ENCODE measurements at places on chromosomes 1 and 21.

DNA sequence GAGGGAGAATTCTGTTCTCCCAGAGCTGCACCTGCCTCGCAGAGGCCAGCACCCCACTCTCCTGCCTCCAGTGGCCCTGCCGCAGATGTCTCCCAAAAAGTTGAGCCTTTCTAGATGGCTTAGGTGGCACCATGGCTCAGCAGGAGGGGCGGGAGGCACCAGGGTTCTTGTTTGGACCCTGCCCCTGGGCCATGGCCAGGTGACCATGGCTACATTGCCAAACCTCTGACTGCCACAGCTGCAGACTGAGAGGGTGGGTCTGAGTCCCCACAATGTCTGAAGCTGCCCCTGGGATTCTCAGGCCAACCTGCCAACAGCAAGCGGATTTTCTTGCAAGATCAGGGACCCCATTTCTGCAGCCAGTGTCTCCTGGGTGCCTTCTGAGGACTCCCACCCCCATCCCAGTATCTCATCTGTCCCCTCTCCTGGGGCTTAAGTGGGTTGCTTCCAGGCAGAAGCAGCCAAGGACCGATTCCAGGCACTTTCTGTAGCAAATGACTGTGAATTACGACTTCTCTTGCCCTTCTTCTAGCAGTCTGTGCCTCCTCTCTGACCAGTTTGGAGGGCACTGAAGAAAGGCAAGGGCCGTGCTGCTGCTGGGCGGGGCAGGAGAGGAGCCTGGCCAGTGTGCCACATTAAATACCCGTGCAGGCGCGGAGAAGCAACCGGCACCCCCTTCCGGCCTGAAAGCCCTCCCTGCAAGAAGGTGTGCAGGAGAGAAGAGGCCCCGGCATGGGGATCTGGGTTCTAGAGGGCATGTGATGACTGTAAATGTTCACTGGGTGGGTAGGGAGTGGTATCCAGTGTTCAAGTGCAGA is 22.5 kb downstream of the SESN2 start:
- no peak for DNase-seq

- DNase-seq = no peak
Measured at GRCh38 chr1:90083995-90084394, 89.1 kb downstream of the ZNF326 start.

- DNase-seq = no peak
Measured at GRCh38 chr21:40452548-40452947, 394.4 kb downstream of the DSCAM start.

- no peak for DNase-seq
Measured at GRCh38 chr1:3367376-3367775, 87.1 kb upstream of the ARHGEF16 start.

GRCh38 chr1:110631836-110632620 is 25.9 kb upstream of the KCNA2 start:
- no peak for DNase-seq

GRCh38 chr1:172513479-172513878 is 19.5 kb upstream of the SUCO start:
- no peak for DNase-seq

GRCh38 chr1:36506276-36506920 is 23.7 kb upstream of the CSF3R start:
- no peak for DNase-seq

GRCh38 chr1:36609241-36610027 is 126.7 kb upstream of the CSF3R start:
- DNase-seq = peak; percentile 41

GRCh38 chr1:199522338-199522737 is 505.2 kb upstream of the NR5A2 start:
- DNase-seq = no peak

DNA sequence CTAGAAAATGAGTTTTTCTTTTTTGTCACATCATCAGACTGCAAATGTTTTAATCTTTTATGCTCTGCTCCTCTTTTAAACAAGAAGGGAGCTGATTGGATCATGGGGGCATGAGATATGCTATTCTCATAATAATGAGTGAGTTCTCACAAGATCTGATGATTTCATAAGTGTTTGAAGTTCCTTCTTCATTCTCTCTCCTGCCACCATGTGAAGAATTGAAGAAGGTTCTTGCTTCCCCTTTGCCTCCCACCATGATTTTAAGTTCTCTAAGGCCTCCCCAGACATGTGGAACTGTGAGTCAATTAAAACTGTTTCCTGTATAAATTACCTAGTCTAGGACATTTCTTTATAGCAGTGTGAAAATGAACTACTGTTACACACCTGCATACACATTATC is 218.2 kb downstream of the NRIP1 start:
- DNase-seq = no peak

DNA sequence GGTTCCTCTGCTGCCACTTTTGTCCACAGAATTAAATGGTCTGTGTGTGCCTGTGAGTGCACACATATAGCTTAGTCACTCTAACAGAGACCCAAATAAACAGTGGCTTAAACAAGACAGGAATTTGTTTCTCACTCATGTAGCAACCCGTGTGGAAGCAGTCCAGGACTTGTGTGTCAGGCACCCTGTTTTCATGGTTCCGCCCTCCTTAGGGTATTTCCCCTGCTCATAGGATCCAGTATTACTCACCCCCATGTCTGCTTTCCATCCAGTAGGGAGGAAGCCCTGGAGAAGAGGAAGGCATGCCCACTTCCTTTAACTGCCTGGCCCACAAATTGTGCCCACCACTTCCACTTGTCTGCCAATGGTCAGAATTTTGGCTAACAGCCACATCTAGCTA is 41.3 kb upstream of the TACSTD2 start:
- DNase-seq = no peak

DNA sequence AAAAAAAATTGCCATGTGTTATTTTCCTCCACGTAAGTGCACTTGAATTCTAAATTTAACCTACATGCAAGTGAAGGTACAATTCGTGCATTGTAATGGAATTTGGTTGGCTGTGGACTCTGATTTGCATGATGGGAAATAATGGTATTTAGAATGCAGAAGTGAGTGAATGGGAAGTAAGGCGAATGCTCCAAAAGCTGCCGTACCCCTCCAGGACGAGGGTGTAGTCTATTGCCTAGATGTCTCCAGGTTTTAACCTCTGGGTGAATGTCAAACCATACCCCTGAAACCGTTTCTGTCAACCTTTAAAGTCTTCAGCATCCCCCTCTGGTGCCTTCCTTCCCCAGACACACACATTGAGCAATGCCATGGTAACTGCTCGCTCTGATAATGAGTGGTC is 44.5 kb downstream of the KIAA0040 start:
- DNase-seq = no peak

DNA sequence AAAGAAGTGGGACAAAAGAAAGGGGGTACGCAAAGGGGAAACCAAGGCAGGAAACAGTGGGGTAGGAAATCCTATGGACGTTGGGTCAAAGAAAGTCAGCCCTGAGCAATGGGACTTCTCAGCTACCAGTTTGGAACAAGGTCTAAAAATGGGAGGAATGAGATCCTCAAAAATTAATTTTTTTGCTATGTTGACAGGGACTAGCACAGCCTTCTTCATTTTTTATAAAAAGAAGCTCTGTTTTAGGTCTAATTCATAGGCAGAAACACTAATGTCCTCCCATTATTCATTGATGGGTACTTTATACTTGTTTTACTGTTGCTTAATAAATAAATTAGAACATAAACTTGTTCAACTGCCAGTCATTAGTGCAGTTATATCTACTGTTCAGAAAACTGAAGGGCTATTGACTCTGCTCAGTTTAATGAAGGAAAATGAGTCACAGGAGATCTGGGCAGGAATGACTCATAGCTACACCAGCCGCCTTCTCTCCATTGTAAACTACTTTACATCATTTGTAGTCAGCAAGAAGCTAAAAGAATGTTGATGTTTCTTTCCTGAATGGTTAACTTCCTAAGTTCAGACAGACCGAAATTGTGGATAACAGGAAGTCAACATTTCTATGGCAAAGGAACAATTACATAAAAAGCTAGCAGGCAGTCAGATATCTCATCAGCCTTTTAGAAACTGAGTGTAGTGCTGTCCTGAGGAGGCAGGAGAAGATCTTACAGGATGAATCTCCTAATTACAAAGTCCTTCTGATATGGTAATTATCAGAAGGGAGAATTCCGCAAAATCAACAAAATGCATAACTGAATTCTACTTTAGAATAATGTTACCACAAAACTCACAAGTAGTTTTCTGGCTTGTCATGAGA is 356.4 kb upstream of the PKN2 start:
- DNase-seq = no peak

DNA sequence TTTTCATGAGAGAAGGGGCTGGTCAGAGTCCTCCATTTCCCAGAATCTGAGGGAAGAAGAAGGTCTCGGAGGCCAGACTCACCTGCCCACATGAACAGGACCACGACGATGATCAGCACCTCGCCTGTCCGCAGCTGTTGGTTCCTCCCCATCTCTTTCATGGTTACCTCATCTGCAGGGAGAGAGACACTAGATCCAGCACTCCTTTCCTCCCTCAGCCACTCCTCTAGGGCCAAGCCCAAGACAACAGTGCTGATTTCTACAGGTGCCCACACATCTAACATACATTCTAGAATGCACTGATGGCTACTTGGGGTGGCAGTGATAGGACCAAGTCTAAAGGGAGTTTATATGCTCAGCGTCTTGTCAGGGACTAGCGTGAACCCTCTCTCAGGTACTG is 3.0 kb downstream of the FNDC5 start:
- DNase-seq = no peak

GRCh38 chr1:152108882-152109222 is 6.4 kb downstream of the TCHH start:
- DNase-seq = no peak

- no peak for DNase-seq
Measured at GRCh38 chr1:78500529-78500928, 9.8 kb downstream of the PTGFR start.

Measured in stimulated activated naive CD8-positive, alpha-beta T cell treated with anti-CD3 and anti-CD28 coated beads, Interleukin-15, amount 100 ng/mL, for 72 hours (primary cell).